NCI-H1436 treated with DMSO at 0.1 percent for 48 hours (cell line): ENCODE measurements at places on chromosomes 1 and 21.

DNA sequence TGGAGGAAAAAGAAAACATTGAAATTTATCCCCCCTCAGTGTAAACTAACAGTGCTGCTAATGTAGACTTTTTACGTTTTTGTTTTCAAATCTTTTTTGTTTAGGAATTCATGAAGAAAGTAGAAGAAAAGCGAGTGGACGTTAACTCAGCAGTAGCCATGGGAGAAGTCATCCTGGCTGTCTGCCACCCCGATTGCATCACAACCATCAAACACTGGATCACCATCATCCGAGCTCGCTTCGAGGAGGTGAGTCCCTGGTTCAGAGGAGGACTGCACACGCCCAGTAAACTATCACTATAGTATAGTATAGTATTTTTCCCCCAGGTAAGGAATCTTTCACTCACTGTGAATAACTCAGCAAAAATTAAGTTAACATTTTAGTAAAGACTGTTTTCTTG is 37.8 kb upstream of the BMP8A start:
- no peak for DNase-seq

GRCh38 chr1:25245809-25246599 is 1.2 kb downstream of the RSRP1 start:
- no peak for DNase-seq

DNA sequence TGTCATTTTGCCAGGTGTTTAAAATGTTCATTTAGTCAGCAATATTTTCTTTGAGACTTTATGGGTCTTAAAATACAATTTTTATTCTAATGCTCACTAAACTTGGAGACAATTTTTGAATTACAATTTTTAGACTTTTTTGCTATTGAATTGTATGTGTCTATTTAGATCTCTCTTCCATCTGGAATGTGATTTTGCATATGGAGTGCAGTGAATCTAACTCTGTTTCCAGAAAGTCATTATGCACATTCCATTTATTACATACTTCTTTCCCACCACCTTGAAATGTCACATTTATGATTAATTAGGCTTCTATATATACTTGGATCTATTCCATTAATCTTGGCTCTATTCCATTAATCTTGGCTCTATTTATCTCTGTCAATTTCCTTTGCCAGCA is 5.6 kb upstream of the TSPEAR start:
- DNase-seq: no peak

DNA sequence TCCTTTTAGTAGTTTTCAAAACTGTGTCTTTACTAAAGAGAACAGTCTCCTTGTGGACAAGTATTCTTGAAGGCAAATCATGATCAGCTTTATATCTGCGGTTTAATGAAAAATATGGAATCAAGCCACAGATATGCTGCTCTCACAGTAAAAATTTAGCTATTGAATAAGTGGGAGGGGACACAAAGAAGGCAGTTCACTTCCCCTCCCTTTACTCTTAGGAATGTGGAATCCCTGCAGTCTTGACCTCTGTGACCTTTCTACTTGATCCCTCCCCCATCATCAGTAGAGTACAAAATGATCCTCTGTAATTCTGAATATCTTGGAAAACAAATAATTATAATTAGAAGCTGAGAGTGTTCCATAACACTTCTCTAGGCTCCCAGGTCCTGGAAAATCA is 136.7 kb upstream of the HOOK1 start:
- DNase-seq: no peak

- no peak for DNase-seq
Observed at GRCh38 chr1:96999191-96999590, 277.6 kb downstream of the PTBP2 start.

DNA sequence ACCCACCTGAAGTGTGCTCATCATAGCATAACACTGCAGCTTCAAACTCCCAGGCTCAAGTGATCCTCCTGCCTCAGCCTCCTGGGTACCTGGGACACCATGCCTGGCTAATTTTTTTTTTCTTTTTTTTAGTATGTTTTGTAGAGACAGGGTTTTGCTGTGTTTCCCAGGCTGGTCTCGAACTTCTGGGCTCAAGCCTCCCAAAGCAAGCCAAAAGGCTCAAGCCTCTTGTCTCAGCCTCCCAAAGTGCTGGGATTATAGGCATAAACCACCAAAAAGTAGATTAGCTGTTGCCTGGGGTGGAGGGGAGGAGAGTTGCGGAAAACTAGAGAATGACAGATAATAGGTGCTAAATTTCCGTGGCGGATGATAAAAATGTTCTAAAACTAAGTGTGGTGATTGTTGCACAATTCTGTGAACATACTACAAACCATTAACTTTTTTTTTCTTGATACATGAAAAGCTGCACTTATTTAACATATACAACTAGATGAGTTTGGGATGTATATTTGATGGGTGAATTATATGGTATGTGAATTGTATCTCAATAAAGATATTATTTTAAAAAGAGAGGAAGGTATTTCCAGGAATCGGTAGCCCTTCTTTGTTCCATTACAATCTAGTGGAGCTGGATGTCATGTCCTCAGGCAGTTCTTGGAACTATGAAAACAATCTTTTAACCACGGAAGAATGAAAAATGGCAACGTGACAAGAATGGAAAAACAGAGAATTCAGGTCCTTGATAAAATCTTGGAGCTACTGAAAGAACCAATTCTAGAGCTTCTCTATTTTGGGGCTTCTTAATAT is 27.3 kb upstream of the MED18 start:
- no peak for DNase-seq

DNA sequence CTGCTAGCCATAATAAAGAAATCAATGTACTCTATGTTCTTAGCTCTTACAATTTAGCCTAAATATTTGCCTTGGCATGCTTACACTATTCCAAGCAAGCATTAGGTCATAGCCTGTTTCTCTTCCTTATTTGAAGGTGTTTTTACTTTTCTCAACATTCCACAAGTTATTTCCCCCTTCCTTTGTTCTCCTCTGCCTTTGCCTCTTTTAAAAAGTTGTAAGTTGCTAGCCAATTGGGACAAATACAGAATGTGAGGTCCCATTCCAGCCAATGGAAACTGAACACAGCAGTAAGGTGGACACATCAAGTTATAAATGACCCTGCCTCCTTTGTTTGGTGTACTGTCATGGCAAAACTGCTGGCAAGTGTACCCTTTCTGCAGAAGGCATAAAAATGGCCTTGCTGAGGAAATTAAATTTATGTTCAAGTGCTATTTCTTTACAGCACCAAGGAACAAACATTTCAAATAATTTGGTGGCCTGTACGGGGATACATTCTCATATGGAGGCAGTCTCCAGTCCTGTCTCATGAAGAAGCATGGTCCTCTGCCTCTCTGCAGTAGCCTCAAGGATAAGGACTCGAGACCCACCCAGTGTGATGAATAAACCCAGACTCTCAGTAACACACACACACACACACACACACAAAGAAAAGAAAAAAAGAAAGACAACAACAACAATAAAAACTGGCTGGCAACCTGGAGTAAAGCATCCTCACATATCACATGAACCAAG is 28.8 kb upstream of the FMO1 start:
- DNase-seq: no peak

DNA sequence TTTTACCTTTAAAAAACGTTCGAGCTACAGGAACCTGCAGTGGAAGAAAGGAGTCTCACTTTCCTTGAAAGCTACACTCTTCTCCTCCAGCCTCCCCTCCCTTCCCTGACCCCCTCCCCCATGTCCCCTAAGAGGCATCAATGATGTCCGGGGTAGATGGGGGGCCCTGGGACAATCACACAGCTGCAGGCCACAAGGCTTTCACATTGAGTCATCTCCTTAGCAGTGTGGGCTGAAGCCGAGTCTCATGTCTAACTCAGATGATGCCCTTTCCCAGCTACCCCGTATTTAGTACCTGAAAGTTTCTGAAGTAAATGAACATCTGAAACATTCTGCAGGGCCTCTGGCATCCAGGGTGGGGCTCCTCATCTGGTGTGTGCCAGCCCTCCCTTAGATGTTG is 6.3 kb upstream of the GPR25 start:
- DNase-seq: no peak

DNA sequence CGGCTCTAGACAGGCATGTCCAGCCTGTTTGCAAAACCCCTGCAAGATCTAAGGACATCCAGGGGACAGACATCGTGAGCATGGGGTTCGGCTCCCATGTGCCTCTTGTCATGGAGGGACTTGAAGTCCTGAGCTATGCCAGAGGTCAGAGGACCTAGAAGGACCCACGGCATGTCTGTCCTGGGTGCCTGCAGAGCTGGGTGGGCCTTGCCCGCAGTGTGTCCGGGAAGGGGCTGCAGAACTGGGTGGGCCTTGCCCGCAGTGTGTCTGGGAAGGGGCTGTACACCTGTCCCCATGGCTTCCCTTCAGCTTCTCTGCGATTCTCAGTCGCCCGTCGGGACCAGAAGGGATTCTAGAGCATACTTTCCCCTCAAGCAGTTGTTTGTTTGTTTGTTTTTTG is 20.0 kb upstream of the TRAPPC10 start:
- no peak for DNase-seq

DNA sequence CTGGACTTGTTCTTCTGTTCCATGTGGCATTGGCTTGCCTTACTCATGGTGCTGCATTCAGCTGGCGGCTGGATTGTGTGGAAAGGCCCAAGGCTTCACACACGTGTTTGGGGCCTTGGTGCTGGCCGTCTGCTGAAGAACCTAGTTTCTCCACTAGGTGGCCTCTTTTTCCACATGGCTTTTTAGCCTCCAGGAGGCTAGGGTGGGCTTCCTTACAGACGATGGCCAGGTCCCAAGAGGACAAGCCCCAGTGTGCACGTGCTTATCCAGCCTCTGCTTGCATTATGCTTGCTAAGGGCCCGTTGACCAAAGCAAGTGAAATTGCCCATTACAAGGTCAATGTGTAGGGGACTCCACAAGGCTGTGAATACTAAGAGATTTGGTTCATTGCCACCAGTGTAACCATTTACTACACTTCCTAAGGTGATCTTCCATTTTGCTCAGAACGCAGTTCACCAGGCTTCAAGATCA is 47.5 kb upstream of the FOXO6 start:
- no peak for DNase-seq

DNA sequence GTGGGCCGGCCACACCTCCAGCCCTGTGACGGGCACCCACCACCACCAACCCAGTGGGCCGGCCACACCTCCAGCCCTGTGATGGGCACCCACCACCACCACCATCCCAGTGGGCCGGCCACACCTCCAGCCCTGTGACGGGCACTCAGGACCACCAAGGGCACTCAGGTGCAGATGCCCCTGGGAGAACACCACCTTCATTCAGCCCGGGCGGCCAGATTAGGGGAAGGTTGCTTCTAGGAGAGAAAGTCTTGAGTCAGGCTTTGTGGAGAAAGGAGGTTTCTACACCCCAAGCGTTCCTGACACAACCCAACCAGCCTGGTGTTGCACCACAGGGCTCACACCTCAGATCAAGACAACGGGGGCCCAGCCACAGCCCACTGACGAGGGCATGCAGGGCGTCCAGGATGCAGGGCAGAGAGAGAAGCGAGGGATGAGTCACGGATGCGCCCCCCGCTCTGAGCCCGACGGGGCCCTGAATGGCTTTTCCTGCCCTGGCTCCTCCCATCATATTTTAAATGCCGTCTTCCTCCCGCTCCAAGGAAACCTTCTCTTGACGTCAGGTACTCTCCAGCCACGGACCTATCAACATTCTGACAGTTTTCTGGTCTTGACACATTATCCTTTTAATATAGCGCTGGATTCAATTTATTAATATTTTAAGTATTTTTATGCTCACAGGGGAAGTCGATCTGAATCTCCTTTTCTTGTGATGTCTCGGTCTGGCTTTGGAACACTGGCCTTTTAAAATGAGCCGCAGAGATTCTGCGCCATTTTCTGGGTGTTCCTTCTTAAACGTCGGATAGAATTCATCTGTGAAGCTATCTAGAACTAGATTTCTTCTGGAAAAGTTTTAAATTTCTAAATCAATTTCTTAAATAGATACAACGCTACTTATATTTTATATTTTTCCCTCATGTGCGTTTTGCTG is 631 bp upstream of the SPATC1L start:
- DNase-seq: peak; percentile 57

DNA sequence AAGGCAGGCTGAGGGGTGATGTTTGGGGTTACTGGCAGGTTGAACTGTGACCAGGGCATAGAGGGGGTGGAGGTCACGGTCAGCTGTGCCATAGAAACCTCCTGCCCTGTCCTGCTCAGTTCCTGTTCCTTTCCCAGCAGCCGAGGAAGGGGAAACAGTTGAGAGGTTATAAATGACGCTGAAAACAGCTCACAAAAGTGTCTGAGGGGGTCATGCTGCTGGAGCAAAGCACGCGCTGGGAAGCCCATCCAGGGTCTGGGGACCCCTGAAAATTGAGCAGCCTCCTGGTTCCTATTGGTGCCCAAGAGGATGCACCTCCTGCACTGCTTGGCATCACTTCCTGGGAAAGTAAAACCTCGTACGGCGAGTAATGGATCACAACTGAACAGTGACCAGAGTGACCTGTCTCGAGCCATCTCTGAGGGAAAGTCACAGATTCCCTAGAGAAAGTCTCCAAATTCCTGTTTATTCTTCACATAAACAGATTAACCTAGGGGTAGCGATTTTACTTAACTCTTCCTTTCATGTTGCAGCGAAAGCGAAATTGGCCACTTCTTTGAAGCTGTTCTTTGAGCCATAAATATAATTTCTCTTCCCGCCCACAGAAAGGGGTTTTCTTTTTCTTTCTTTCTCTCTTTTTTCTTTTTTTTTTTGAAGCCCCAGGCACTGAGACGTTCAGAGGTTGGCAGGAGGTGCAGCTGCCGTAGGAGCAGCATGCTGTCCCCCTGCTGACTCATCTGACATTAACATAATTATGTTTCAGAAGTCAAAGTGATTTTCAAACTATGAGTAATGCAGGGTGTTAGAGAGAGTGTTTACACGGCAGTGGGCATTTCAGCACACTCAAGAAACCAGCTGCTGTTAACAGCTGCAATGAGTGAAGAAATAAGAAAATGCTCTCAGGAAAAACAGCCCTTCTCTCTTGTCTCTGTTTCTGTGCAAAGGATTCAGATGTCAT is 41.8 kb upstream of the ATF3 start:
- DNase-seq: peak; percentile 60
